Osteoblast (primary cell): ENCODE measurements at places on chromosomes 1 and 21. TPM values are rescaled to one million over a fixed set of nuclear protein-coding genes. Genes with fewer than 3 reads are reported as not detected.

- H3K27ac ChIP-seq, result no peak overlapping the region
- DNase-seq, result no peak
- H3K27me3 ChIP-seq, result peaks cover 13% of the 10 kb centered on the region
- no peaks in the 10 kb centered on the region for H3K36me3 ChIP-seq
Measured at GRCh38 chr1:112272101-112272772, 123.8 kb upstream of the CTTNBP2NL start.

DNA sequence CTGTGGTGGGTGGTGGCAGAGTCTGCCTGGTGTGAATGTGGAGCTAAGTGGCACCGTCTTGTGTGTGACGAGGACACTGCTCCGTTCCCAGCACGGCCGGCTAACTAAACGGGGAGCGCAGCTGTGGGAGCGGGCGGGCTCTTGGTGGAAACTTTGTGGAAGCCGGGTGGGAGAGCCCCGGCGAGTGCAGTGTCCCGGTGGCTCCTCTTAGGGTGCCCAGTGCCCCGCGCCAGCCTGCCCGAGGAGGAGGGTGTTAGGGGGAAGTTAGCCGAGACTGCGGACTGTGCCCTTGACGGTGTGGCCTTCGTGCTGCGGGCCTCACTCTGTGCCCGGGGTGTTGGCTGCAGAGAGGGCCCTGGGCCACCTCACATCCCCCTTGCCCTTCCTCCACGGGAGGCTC, 9.9 kb downstream of the PEX10 start:
- peaks cover 78% of the 10 kb centered on the region for H3K36me3 ChIP-seq
- no peak overlapping the region for H3K27ac ChIP-seq
- H3K27me3 ChIP-seq, result no peaks in the 10 kb centered on the region
- H3K4me1 ChIP-seq, result peaks cover 7% of the 10 kb centered on the region
- H3K4me3 ChIP-seq, result no peak overlapping the region

DNA sequence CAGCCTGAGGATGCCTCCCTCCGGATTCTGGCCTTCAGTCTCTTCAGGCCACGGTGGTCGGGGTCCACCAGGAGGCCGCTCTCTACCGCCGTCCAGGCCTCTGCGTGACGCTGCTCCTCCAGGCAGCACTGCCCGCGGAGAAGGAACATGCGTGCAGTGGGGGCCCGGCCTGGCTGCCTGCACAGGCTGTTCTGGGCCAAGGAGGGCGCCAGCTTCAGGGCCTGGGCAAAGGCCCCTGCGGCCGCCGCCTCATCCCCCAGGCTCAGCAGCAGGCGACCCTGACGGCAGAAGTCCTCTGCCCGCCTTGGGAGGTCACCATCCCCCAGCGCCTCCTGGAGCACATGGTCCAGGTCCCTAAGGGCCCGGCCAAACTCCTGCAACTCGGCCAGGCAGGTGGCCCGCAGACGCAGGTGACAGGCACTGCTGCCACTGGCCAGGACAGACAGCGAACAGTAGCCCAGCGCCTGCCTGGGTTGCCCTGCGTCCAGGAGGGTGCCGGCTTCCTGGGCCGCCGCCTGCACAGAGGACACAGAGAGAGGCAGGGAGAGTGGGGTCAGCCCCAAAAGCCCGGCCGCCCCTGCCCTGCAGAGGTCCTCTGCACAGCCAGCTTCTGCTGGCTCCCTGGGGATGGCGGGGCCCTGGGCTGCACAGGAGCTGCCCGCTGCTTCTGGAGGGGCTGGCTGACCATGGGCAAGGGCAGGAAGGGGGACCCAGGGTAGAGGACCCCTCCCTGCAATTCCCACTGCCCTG, 8.7 kb upstream of the MMEL1 start:
- H3K4me3 ChIP-seq, result peak overlapping the region; percentile 88
- H3K36me3 ChIP-seq, result no peaks in the 10 kb centered on the region
- H3K27ac ChIP-seq, result no peak overlapping the region
- peak; percentile 84 for DNase-seq
- no peaks in the 10 kb centered on the region for H3K27me3 ChIP-seq

Gene ST7L
- total RNA-seq, result 18.5 and 26.8 TPM in 2 replicates

Gene TMEM51
- total RNA-seq, result 0.59 and 0.72 TPM in 2 replicates

Gene AADACL4
- not detected in 2 replicates for total RNA-seq
